ENCODE measurements at places on chromosomes 12 and 14.

- DNase-seq, result peak; percentile 88
Observed at GRCh38 chr12:91381309-91381804, 198.7 kb upstream of the DCN start.

- peak; percentile 93 for DNase-seq
Observed at GRCh38 chr12:51424662-51425539, at the start of gene SLC4A8. SLC4A8 (plus strand) TSS chr12:51424831; CDS start chr12:51424988, 157 bp downstream.

GRCh38 chr12:52156757-52157565 is 34.9 kb downstream of the KRT80 start:
- peak; percentile 76 for DNase-seq

- DNase-seq, result no peak
Observed at GRCh38 chr12:9718968-9719367, 13.9 kb downstream of the CLECL1 start.

DNA sequence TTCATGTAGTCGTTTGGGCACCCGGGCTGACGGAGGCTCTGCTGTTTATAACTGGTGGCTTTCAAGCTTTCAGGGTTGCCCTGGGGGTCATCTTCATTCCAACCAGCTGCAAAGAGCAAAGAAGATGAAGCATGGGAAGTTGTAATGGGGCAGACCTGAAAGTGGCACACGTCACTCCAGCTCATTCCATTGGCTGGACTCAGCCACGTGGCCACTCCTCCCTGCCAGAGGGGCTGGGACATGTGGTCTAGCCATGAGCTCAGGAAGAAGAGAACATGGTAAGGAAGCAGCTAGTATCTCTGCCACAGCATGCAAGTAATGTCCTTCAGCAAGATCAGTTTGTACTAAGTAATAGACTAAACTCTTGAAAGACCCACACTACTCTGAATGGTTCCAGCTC is 51.7 kb upstream of the FERMT2 start:
- DNase-seq, result no peak

GRCh38 chr12:62919838-62920237 is 15.1 kb downstream of the PPM1H start:
- DNase-seq, result peak; percentile 31

GRCh38 chr14:86625637-86626036 is 1095.7 kb downstream of the FLRT2 start:
- DNase-seq, result no peak

- DNase-seq, result no peak
Observed at GRCh38 chr12:116924558-116925453, 14.1 kb downstream of the FBXW8 start.

DNA sequence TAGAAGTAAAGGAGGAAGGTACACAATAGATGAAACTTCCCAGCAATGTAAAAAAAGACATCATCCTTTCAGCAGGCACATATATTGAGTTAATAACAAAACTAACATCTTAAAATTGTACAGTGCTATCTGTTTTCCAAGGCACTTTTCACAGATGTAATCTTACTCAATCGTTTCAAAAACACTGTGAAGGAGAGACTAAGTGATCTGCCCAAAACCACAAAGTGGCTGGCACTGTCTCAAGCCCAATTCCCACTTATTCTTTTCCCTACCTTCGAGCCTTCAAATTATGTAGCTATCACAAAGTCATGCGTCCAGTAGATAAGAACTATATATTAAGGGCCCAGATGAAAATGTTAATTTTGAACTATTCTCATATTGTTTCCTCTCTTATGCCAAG is 193.6 kb upstream of the RASSF8 start:
- no peak for DNase-seq

- DNase-seq, result no peak
Observed at GRCh38 chr14:60253649-60254048, 4.6 kb downstream of the PPM1A start.

DNA sequence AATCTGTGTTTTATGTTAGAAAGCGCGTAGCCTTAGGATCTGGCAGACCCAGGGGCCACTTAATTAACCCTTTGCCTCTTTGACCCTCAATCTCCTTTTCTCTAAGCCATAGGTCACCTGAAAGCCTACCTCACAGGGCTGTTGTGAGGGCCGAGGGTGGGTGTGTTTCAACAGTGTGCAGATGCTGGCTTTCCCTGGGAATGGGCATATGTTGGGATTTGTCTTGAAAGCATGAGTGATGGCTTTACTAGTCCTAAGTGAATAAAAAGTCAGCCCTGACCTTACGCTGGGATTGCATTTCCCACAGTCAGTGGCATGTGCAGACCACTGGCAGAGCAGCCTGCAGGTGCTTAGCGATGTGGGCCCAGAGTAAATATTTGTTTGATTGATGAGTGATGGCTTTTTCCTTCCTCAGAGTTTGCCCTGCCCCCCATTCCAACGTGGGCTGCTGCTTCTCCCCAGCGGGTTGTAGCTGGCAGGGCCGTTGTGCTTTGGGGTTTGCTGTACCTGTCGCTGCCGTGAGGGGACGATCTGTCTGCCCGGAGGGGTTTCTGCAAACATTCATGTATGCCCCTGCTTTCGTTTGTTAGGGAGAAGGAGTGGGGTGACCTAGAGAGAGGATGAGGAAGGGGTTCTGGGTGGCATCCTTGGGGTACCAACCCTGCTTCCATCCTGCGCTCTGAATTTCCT is 31.5 kb downstream of the MEG3 start:
- no peak for DNase-seq

DNA sequence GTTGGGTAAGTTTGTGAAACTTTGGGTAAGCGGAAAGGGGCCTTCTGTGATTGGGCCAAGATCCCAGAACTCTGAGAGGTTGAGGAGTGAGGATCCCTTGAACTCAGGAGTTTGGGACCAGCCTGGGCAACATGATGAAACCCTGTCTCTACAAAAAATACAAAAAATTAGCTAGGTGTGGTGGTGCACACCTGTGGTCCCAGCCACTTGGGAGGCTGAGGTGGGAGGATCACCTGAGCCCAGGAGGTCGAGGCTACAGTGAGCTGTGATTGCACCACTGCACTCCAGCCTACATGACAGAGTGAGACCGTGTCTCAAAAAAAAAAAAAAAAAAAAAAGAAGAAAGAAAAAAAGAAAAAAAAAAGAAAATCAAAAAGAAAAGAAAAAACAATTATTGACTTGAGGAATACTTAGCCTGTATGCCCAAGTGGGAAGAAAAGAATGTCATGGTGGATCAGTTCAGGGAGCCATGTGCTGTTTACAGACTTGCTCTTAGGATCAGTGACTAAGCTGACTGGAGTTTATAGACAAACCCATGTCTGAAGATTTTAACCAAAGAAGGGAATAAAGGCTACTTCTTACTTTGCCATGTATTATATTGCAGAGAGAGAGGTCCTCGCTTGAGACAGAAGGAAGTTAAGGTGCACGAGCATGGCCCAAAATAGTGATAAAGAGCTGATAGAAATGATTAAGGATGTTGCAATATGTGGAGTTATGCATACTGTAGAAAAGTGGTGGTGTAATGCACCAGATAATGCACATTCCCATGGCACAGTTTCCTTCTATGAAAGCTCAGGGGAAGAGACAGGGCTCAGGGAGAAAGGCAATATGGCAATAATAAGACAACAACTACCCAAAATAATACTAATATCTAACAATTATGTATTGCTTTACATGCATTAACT is 881 bp downstream of the HSD17B6 start:
- DNase-seq, result no peak

- no peak for DNase-seq
Observed at GRCh38 chr12:3315201-3315661, 175.8 kb upstream of the PRMT8 start.

Measured in amygdala (tissue), 56 donors.